Activated CD8-positive, alpha-beta memory T cell treated with anti-CD3 and anti-CD28 coated beads for 1 hour (primary cell): ENCODE measurements at places on chromosomes 2 and 18.

DNA sequence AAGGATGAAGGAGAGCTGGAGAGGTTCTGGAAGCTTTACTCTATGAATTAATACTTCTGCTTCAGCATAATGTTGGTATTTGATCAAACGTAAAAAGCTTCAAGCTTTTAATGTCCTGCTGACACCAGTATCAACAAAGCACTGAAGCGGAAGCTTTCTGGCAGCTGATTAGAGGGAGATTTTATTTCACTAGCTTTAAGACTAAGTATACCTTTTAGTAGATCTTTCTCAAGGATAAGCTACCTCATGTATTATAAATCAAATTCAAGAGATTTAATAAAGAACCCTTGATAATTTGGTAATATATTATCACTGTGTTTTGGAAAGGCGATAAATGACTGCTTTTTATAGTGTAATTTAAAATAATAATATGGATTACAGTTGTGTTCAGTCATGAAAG, 128.0 kb upstream of the CD302 start:
- DNase-seq, result no peak

- no peak for DNase-seq
Observed at GRCh38 chr2:3334392-3335345, 42.9 kb downstream of the EIPR1 start.

DNA sequence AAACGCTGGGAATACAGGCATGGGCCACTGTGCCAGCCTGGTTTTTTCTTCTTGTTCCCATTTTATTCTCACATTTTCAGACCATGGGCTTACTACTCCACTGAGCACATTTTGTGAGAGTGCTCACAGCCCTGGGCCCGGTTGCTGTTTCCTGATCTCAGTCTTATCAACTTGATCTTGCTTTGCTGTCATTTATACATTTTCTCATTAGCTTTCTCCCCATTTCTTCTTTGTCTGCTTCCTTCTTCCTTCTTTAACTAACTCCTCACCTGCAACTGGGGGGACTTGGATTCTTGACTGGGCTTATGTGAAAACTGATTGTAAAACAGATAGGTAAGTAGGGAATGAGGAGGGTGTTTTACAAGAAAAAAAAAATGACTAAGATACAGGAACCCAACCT, 117.3 kb downstream of the PLB1 start:
- no peak for DNase-seq

- DNase-seq, result no peak
Observed at GRCh38 chr2:149871091-149871885, 283.7 kb upstream of the MMADHC start.

DNA sequence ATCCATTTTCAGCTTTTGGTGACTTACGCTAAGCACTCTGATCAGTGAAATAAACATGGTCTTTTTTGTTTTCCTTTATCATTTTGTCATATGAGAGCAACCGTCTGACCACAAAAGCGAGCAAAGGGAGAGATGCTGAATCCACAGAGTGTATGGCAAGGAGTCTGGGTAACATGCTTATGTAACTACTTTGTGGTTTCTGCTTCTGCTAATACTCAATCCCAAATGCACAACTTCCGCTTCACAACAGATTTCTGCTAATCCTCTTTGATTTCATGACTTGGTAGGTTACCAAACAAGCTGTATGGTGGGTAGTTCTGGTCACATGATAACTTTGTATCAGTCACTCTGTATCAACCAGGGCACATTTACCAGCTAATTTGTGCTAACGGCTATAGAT, 908.4 kb upstream of the CRIM1 start:
- no peak for DNase-seq

DNA sequence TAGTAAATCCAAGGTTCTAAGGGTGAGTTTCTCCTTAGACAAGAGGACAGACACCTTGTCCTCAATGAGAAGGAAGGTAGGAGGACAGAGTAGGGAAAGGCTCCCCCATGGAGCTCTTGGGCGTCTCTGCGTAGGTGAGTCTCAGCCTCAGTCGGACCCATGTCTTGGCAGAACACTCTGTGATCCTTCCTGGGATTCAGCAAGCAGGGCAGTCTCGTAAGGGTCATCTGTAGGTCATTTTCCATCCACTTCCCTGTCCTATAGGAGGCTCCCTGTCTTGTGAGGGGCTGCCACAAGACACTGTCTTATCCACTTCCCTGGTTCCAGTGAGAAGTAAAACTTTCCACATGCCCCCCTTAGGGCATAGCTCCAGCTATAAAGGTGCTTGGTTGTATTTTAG, 122.6 kb upstream of the TWIST2 start:
- no peak for DNase-seq

DNA sequence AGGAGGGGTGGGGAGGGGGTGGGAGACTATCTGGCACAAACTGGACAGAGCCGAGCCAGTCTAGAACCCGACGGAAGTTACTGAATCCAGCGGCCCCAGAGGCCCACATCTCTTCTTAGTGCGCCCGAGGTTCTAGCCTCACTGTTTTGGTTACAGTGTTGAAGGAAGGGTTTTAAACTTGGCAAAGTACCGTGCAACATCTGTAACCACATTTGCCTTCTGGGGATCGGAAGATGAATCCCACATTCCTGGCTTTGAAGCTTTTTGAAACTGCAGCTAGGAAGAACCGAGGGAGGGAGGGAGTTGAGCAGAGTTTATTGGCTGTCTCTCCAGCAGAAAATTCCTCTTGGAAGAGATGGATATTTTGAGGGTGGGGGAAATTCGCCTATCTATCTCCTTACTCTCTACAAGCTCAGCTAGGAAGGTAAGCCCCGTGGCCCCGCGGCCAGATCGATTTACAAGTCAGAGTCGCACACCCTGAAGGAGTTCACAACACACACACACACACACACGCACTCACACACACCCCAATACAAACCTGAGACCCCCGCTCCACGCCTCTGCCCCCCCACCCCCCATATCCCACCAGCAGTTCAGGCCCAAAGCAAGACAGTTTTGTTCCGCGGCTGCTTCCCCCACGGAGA, 1.0 kb downstream of the ACVR1 start:
- no peak for DNase-seq

- no peak for DNase-seq
Observed at GRCh38 chr2:95345081-95345562, 48.0 kb downstream of the KCNIP3 start.

- DNase-seq, result no peak
Observed at GRCh38 chr2:26529406-26530239, 51.7 kb upstream of the OTOF start.

DNA sequence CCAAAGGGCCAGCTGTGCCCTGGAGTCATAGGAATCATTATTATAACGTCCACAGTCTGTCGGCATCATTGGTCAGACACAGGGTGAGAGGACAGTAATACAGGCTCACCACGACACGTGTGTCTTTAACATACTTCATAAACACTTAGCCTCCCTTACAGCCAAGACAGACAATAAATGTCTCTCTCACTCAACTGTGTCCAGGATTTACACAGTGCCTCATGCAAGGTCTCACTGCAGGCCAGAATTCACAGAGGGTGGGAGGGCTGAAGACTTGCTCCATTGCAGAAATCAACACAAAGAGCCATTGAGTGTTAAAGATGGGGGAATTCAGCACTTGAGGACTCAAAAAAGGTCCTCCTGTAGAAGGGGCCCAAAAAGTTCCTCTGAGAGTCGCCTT, 210.5 kb downstream of the BCL2 start:
- DNase-seq, result no peak

GRCh38 chr2:203330434-203330833, 2.2 kb downstream of the ABI2 start:
- no peak for DNase-seq

DNA sequence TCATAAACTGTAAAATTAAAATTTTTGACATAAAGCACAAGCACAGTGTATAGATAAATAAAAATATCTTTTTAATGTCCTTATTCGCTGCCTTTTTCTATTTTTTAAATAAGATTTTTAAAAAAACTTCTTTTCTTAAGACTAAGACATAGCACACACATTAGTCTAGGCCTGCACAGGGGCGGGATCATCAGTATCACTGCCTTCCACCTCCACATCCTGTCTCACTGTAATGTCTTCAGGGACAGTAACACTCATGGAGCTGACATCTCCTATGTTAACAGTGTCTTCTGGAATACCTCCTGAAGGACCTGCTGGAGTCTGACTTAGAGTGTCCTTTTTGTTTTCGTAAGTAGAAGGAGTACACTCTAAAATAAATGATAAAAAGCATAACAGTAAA, 33.0 kb downstream of the VAPA start:
- no peak for DNase-seq

- DNase-seq, result no peak
Observed at GRCh38 chr2:137493261-137493660, 471.0 kb upstream of the HNMT start.

DNA sequence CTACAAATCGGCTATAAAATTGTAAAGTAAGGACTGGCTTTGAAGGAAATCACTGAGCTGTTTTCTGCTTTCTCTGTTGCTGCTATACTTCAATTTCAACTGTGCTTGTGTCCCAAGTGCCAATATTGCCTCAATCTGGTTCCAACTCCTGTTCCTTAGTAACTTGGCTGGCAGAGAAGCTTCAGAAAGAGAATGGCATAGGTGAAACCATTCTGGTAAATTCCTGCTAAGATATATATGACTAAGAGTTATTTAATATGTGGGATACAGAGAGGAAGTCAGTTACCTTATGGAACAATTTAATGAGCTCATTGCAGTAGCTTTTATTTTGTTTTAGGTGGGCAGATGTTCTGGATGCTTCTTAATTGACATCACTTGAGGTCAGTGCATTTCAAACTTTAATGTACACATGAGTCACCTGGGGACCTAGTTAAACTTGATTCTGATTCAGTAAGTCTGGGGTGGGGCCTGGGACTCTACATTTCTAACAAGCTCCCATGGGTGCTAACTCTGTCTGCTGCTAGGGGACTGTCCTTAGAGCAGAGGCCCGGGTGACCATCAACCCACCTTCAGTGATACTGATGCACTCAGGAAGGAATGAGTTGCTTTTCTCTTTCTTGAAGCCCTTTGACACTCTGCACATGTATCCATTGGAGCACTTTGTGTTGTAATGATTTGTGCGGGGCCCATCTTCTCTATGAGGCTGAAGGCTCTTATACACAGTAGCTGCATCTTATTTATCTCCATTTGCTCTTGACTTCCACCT, 47.6 kb downstream of the LIPG start:
- DNase-seq, result no peak

DNA sequence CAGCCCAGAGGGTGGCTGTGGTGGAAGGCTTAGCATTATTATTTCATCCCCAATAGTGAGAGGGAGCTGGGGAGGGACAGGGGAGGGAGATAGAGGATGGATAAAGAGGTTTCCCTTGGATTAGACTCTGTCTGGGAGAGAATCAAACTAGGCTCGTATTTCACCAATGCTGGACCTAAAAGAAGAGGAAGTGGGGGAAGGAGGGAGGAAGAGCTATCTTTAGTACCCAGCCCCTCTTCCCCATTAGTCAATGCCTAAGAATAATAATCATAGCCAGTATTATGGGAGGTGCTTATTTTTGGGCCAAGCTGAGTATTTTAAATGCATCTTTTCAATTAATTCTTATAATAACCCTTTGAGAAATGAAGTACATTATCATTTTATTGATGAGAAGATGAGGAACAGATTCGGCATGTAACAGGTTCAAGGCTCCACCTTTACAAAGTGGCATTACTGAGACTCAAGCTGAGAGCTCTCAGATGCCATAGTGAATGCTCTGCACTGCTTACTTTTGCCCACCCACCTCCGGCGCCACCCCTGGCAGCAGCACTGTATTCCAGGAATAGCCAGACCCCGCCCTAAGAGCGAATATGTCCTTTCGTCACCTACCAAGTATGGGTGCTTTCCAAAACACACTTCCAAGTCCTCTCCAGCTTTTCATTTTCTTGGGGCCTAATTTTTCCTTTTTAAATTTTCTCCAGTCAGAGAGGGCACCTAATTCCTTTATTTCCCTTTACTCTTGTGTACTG, 21.0 kb downstream of the PAX8 start:
- DNase-seq, result no peak

DNA sequence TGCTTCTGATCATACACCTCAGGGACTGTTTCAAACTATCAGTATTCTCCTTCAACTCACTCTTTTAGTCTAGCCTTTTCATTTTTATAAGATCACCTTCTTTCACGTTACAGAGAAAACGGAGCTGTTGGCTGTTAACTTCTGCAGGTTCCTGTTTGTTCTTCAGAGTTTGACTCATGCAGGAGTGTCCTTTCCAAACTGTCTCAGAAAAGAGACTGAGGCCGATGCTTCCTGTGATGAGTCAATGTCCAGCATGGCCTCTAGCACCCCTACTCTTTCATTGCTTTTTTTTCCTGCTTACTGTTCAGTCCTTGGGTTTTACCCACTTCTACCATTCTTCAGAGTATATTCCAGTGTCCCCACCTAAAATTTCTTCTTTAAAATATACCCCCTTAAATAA, 240.8 kb upstream of the RGPD4 start:
- DNase-seq, result no peak

- no peak for DNase-seq
Observed at GRCh38 chr2:74045454-74045853, 60.7 kb downstream of the TET3 start.

GRCh38 chr2:159982842-159983785, 79.3 kb downstream of the PLA2R1 start:
- no peak for DNase-seq

DNA sequence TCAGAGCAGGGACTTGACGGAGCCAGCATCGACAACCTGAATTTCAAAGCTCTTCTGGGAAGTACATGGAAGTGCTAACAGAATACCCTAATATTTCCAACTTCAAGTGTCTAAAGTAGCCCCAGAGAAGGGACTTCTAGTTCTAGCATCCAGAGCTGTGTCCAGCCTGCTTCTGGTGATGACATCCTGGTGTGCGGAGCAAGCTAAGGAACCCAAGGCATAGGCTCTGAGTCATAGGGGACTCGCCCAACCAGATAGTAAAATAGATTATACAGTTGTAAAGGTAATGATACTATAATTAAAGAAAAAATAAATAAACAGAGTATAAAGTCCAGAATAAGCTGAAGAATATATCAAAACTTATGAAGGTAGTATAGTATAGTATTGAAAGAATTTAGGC, 108.1 kb upstream of the SERPINE2 start:
- no peak for DNase-seq

- no peak for DNase-seq
Observed at GRCh38 chr2:215031321-215031720, 107.1 kb downstream of the ABCA12 start.

DNA sequence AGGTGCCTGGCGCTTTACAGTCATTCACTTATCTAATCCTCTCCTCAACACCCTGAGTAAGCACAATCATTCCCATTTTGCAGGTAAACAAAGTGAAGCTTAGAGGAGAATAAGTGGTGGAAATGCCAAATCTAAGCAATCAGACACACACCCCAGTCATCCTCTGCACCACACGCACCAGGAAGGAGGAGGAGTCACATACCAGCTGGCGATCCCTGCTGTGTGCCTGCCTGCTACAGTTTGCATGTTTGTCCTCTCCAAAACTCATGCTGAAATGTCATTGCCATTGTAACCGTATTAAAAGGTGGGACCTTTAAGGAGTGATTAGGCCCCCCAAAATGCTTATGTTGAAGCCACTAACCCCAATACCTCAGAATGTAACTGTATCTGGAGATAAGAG, 93.7 kb downstream of the LOXHD1 start:
- no peak for DNase-seq

DNA sequence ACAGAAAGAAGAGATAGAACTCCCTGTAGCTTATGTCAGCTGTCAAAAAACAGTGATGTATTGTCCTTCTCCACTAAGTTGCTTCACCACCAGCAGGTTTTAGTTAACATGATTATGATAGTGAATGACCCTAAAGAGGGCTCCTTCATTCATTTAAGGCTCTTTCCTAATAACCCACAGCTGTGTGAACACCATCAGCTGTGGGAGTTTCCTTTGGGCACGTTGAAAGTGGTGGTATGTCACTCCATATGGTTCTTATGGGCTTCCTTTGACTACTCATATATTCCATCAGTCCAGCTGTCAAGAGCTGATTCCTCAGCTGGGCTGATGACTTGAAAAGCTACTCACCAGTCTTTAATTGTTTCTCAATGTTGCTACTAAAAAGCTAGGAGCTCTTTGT, 210.3 kb downstream of the UBE2E3 start:
- no peak for DNase-seq
